ENCODE measurements at places on chromosomes 7 and 10. TPM values are rescaled to one million over a fixed set of nuclear protein-coding genes. Genes with fewer than 3 reads are reported as not detected.

- no peak for DNase-seq
These were observed 29.4 kb downstream of the PHTF2 start for GRCh38 chr7:77827999-77828398.

DNA sequence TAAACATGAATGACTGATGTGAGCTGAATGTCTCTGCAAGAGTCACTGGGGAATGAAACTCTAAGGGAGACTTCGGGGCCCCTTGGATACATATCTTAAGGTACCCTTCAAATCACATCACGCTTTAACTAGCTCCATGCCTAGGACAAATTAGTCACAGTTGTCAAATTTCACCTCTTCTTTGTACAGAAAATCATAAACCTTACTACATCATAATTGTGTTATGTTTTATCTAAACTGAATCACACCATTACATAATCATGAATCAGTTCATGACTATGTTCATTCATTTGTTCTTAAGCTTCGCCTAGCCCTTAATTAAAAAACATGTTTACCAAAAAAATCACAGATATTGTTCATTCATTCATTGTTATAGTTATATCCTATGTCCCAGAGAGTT is 2.1 kb upstream of the SLC13A1 start:
- DNase-seq: no peak

DNA sequence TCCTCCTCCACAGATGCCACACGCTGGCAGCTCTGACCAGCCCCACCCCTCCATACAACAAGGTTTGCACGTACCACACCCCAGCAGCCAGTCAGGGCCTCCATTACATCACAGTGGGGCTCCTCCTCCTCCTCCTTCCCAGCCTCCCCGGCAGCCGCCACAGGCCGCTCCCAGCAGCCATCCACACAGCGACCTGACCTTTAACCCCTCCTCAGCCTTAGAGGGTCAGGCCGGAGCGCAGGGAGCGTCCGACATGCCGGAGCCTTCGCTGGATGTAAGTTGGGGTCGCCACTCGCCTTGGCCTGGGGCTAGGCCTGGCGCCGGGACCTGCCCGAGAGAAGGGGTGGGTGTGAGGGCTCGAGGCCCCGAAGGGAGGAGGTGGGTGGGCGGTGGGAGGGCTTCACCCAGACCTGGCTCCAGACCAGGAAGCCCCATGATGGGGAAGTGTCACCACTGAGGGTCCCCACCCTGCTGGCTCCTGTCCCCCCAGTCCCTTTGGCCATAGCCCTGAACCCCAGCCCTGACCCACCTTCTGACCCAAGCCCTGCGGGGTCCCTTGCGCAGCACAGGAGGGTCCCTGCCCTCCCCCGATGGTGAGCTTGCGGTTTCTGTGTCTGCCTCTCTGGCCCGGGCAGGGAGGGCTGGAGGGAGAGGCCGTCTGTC is 36.2 kb upstream of the PPIF start:
- DNase-seq: no peak

GRCh38 chr7:81150951-81151361 is 232.1 kb upstream of the SEMA3C start:
- no peak for DNase-seq

- DNase-seq: no peak
These were observed 11.7 kb downstream of the PRKAG2 start for GRCh38 chr7:151865070-151865670.

DNA sequence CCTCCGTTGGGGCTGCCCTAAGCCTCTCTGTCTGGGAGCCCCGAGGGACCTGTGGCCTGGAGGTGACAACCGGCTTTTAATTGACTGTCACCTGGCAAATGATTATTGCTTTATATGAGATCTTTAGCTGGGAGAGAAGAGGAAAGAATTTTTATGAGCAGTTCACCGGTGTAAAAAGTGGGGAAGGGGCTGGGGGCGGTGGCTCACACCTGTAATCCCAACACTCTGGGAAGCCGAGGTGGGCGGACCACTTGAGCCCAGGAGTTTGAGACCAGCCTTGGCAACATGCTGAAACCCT is 2.6 kb upstream of the COX19 start:
- DNase-seq: no peak

DNA sequence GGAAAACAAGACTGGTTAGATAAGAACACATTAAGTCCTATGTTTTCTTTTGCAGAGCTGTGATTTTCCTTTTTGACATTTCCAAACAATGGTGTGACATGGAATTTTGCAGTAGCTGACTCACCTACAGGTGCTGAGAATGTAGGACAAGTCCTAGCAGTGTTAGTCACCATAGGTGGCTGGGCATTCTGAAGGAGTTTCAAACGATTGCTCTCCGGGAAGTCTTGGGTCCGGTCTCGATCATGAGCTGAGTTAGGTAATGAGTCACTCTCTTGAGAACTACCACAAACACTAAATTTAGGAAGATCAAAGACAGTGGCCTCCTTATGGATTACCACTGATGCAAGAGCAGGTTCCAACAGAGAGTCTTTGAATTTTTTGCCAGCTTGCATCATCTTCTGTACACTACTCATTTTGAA is 3.6 kb downstream of the FIGNL1 start:
- no peak for DNase-seq

PTEN gene
- 70.5 TPM for polyA plus RNA-seq

FAM237B gene
- 0.90 TPM for polyA plus RNA-seq

POT1 gene
- polyA plus RNA-seq: 51.2 TPM
